Prostate gland (tissue), 2 donors: ENCODE measurements at places on chromosomes 2 and 18.

DNA sequence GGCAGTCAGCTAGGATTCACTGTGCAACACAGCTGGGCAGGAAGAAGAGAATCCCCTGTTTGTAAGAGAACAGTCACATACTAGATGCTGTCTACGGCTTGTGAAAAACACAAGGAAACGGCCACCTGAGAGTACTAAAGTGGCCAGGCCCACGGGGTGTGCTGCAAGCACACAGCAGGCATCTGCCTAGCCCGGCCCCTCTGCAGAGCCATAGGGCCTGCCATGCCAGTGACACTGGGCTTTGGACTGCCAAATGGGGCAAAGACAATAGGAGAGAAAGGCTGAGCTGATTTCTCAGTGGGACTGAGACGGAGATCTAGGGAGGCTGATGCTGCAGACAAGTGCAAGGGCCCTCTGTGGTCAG lies 10.3 kb downstream of the TUBB6 start:
- no peak for DNase-seq

DNA sequence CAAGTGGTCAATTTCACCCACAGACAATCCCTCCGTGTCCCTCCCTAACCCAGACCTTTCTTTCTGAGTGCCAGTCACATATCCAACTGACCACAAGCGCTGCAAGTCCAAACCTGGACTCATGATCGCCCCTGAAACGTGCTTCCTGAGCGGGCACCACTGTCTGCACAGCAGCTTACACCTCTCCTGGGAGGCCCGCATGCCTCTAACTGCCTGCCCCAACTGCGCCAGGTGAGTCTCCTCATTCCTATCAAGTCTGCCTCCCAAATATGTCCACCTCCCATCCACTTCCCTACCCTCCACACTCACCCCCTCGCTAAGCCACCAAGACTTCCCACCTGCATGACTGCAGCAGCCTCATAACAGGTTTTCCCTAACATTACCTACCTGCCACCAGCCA lies 33.4 kb downstream of the COL4A4 start:
- DNase-seq = no peak

DNA sequence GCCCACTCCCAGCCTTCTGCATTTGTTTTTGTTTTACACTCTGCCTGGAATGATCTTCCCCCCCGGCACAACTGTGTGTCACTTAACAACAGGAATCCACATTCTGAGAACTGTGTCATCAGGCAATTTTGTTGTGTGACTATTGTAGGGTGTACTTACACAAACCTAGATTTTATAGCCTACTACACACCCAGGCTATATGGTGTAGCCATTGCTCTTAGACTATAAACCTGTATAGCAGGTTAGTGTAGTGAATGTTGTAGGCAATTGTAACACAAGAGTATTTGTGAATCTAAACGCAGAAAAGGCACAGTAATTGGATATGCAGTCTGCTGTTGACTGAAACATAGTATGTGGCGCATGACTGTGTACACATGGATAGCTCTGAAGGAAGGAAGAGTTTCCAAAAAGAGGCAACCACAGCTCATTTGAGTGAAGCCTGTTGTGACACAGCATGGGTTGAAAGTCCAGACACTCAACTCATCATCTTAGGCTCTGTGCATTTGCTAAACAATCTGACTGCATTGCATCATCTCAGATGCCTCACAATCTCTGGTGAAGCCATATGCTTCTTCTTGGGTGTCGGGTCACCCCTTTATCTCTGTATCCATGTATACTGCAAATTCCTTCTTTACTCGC lies 506.6 kb upstream of the SPHKAP start:
- no peak for DNase-seq

GRCh38 chr18:54910161-54910919 lies 48.9 kb downstream of the CCDC68 start:
- DNase-seq = no peak

- DNase-seq = no peak
These were observed 283.5 kb downstream of the CCDC178 start for GRCh38 chr18:33156906-33157470.

DNA sequence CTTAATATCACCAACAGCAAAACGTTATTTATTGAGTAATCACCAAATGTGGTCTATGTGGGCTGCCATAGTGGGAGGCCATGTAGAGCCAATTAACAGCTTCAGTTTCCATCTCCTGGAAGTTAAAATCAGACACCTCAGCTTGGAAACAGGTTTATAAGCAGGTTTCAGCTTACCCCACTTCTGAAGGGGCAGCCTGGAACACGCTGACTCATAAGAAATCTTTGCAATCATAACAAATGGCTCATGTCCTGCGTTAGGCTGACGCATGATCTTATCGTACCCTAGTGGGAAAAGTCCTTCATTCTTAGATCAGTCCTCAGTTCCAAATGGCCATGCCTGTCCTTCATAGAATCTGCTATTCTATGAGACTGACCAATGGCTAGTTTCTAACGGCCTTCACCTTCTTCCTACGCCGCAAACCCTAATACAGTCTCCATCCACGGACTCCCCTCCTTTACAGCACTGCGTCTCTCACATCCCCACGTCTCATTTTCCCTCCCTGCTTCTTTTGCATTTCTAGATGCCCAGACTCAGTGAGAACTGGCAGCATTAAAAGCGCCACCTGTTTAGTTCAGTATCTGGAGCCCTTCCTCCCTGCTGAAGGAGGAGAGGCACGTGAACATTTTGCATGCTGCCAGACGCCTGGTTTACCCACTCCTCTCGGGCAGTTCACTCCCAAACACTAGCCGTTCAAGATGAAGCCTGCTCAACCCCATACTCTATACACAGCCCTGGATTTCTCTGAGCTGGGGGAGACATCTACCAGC lies 24.2 kb upstream of the BZW1 start:
- peak; percentile 25 for DNase-seq

GRCh38 chr2:189372688-189373257 lies 68.5 kb upstream of the WDR75 start:
- no peak for DNase-seq

DNA sequence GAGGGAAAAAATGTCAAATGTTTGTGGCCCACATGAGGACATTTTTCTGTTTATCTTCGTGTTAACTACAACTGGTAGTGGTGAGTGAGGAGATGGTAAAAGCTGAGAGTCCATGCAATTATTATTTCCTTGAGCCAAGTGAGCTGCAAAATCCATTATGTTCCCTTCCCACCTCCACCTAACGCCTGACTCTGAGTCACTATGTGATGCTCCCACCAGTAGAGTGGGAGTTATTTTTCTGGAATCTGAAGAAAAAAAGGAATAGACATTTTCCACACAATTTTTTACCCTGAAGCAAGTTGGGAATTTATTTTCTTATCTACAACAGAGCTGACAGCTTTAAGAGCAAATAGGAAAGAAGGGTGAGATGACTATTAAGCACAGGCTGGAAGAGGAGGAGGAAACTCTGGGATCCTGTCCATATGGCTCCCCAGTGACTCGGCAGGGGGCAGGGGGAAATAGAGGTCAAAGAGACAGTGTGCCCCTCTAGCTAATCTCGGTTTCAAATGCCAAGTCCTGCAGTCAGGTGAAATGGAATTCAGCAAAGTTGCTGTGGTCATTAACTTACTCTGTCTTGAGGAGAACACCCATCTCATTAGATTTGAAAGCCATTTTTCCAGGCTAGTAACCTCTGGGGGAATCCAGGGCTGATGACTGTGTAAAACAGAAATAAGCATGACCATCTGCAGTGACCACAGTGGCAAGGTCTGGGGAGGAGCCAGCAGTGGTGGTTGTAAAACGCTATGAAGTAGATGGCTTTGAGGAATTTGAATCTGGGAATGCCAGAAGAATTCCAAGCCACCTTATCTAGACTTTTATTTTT lies 463.9 kb downstream of the STK39 start:
- DNase-seq = no peak

DNA sequence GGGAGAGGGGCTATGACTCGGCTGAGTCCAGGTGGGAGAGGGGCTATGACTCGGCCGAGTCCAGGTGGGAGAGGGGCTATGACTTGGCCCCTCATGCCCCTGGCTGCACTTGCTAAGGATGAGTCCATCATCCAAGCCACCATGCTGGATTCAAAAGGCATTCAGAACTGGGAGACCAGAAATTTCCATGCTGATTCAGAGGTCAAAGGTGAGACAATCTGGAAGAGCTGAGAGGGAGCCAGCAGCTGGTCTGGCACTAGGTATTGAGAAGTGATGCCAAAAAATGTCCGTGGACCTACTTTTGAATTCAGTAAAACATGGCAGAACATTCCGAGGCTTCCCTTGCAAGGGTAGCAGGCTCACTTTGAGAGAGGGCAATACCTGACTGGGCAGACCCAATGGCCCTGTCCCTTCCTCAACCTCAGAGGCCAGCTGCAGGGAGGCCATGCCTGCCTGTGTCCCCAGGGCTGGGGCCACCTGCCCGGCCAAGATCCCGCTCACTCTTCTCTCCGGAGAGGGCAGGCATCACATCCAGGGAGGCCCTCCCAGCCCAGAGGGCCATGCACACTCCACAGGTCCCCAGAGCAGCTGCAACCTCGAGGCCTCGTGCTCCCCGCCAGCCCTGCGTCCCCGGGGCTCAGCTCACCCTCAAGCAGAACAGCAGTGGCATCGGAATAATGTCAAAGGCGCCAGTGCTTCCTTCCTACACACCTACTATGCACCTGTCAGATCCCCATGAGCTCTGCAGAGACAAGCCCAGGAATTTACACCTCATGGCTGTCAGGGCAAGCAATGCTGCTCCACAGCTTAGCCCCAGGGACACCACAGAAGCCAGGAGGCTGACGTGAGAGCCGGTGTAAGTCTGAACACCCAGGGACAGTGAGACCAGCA lies 80.2 kb upstream of the GPC1 start:
- no peak for DNase-seq

DNA sequence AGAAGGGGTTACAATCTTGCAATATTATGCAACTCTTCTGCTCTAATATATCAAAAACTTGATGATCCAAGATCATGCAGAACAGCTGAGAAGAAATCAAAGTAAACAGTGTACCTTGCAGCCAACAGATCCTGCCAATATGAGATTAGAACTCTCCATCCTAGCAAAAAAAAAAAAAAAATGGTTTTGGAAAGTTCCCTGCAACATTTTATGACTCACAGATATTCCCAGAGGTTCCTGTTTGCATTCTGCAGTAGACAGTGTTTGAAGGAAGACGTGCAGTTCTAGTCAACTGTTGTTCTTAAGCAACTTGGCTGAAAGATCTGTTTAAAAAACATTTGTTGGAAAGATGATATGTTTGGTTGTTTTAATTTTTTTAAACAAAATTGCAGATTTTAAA lies 103.6 kb upstream of the WDR75 start:
- DNase-seq = no peak

DNA sequence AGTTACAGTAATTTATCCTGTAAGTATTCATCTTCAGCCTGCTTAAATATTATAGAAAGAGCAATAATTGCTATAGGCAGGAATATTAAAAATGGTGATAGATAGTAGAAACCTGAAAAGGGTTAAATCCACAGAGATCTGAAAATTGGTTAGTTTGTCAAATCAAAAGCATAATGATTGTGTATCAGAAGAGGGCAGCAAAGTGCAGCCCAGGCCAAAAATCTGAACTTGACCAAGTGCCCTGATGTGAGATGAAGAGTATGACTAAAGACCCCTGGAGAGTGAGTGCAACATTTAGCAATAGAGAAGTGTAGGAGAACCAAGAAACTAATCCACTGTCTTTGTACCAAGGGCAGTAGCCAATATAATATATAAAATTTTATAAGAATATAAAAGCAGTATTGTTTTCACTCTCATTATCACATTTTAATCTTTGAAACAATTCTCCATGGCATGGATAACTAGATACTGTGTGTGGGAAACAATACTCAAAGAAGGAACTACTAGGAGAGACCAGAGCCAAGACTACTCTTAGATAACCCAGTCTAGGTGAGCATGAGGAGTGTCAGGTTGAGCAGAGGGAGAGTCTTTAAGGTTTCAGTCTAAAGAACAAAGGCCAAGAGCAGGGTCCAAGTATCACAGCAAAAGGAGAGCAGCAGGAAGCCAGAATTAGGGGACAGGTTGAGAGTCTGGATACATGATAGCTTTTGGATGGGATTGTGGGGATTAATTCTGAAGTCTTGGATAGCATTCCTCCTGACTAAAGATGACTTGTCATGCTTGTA lies 148.7 kb downstream of the CALCRL start:
- DNase-seq = no peak

DNA sequence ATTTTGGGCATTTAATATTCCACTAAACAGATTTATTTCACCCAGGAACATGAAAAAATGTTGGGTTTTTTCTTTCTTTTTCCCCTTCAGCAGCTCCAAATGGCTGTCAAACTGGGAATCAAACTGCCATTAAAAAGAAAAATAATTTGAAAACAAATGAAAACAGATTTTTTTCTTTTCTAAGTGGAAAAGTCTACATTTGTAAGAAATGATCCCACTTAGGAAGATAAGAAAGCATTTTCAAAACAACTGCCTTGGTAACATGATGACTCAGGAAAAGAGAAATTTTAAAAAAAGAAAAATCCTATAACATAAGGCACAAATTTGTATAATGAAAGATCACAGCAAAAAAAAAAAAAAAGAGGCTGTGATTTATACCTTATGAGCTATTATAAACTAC lies 20.0 kb downstream of the ZNF521 start:
- no peak for DNase-seq

GRCh38 chr2:217937446-217937845 lies 65.3 kb downstream of the TNS1 start:
- no peak for DNase-seq

DNA sequence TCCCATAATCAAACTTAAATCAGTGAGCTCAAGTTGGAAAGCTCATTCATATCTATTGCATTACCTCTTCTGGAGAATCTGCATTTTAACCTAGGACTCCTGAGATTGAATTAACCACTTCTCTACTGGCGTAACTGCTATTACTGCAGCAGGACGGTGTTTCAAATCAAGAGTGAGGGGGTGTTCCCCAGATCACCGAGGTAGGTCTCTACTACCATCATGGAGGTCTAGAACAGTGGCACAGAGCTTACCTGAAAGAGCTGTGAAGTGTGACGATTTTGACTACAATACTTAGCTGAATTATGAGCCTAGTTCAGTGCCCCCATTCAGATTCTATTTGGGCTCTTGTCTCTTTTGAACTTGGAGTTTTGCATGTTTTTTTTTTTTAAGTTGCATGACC lies 119.5 kb downstream of the POLE4 start:
- DNase-seq = no peak

GRCh38 chr2:3709225-3709624 lies 5.8 kb downstream of the DCDC2C start:
- DNase-seq = no peak

DNA sequence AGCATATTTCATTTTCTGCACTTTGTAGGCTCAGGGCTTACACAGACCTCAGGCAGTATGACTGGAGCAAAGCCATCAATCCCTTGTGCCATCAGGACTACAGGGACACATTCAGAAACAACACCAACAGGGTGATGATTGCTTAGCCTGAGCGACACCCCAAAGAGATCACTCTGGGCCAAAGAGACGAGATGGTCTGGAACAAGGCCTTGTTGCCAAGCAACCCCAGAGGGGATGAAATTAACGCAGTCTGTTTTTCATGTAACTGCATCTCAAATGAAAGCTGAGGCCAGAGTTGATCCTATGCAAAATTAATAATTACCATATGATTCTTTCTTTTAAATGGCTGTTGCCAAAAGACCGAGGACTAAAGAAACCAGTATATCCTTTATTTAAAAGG lies 20.2 kb upstream of the B3GNT2 start:
- DNase-seq = no peak

GRCh38 chr2:144431998-144432397 lies 87.9 kb downstream of the ZEB2 start:
- DNase-seq = no peak

GRCh38 chr2:213022987-213023386 lies 128.4 kb downstream of the IKZF2 start:
- DNase-seq = no peak
